ENCODE measurements at places on chromosomes 11 and 22.

DNA sequence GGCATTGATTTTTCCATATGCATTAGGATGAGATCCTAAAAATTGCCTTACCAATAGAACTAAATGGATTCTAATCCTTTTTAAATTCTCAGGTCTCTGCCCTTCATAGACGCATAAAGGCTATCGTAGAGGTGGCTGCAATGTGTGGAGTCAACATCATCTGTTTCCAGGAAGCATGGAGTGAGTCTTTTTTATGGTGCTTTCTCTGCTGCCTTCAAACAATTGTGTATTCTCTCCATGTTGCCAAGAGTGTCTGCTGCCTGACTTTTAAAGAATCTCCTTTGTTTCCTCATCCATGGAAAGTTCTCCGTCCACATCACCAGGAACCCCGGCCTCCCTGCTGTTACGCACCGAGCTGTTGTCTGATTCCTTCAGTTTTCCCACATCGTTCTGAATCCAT is 6.9 kb downstream of the UPB1 start:
- H3K27me3 ChIP-seq: no peaks in the 10 kb centered on the region
- no peak for DNase-seq
- no peak overlapping the region for H3K27ac ChIP-seq
- H3K4me3 ChIP-seq: no peak overlapping the region
- no peaks in the 10 kb centered on the region for H3K36me3 ChIP-seq

- no peaks in the 10 kb centered on the region for H3K27me3 ChIP-seq
- H3K36me3 ChIP-seq: no peaks in the 10 kb centered on the region
- no peak overlapping the region for H3K4me3 ChIP-seq
- DNase-seq: no peak
These were observed 234.2 kb downstream of the BLID start for GRCh38 chr11:121881806-121882205.

- peak overlapping the region; percentile 73 for H3K27ac ChIP-seq
- DNase-seq: no peak
- H3K4me1 ChIP-seq: no peaks in the 10 kb centered on the region
- no peaks in the 10 kb centered on the region for H3K27me3 ChIP-seq
- no peaks in the 10 kb centered on the region for H3K36me3 ChIP-seq
These were observed 2.6 kb downstream of the METTL15 start for GRCh38 chr11:28110821-28111200.

- no peak for DNase-seq
- no peak overlapping the region for H3K27ac ChIP-seq
- no peaks in the 10 kb centered on the region for H3K27me3 ChIP-seq
These were observed 118.3 kb downstream of the CD44 start for GRCh38 chr11:35257281-35257680.

DNA sequence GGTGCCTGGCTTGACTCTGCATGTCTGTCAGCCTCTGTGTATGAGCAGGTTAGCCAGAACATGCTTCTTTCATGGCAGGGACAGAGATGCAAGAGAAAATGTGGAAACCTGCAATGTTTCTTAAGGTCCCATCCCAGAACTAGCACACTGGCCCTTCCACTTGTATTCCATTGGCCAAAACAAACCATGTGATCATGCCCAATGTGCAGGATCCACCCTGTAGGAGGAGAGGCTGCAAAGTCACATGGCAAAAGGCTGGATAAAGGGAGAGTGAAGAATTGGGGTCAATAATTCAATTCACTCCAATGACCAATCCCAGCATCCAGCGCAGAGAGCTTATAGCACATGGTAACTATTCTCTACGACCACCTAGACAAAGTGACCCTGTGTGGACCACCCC is 405.5 kb downstream of the MIAT start:
- H3K27ac ChIP-seq: no peak overlapping the region
- no peak for DNase-seq
- H3K4me3 ChIP-seq: no peak overlapping the region
- no peaks in the 10 kb centered on the region for H3K27me3 ChIP-seq

DNA sequence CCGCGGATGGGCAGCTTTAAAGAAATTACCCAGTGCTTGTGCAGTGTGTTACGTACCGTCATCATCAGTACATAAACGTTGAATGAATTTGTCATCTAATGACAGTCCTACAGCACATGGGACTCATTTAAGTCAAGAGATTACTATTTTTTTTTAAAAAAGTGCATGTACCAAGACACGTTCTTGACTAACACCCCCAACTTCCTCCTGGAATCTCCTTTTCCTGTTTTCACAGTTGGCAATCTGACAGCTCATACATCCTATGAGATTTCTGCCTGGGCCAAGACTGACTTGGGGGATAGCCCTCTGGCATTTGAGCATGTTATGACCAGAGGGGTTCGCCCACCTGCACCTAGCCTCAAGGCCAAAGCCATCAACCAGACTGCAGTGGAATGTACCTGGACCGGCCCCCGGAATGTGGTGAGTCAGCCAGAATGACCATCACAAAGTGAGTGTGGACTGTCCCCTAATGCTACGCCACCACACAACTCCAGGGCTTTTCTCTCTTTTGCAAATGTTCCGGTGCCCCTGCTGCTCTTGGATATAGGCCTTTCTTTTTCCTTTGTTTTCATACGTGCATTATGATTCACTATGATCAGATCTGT is 162.0 kb upstream of the SORL1-AS1 start:
- H3K4me3 ChIP-seq: no peak overlapping the region
- no peak overlapping the region for H3K27ac ChIP-seq
- H3K27me3 ChIP-seq: no peaks in the 10 kb centered on the region
- DNase-seq: no peak
- peaks cover 7% of the 10 kb centered on the region for H3K36me3 ChIP-seq
- no peaks in the 10 kb centered on the region for H3K4me1 ChIP-seq

- H3K36me3 ChIP-seq: no peaks in the 10 kb centered on the region
- no peaks in the 10 kb centered on the region for H3K4me1 ChIP-seq
- H3K27ac ChIP-seq: no peak overlapping the region
- H3K4me3 ChIP-seq: no peak overlapping the region
- no peak for DNase-seq
These were observed 452.3 kb downstream of the KCNA4 start for GRCh38 chr11:29564486-29564885.

DNA sequence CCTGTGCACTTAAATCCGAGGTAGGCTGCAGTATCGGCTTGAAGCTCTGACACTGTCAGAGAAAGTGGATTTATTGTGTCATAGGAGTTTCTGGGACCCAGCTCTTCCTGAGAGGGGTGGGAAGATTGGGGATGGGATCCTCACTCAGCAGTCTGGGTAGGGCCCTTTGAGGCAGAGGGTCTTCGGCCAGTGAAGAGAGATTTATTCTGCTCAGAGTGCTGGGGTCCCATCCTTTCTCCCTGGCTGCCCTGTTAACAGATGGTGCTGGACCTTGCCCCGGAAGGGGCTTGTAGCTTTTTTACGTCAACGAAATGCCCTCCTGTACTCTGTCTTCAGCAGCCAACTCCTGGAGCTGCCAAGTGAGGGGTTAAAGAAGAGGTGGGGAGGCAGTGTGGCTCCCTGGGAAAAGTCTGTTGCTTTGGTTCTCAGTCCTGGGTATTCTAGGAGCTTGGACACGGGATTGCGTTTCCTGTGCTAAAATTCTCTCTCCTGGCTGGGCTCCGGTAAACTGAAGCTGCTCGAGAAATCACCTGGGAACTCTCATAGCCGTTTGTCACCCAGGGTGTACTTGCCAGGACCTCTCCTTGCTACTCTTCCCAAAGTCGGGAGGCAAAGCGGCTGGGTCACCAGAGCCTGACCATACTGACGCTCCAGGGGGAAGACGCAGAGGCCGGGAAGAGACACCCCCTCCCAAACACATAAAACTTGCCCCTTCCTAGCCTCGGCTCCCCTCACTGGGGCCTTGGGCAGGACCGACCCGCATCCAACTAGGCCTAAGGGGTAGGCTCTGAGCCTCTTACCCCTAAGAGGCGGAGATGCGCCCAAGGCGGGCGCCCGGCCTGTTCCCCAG is 806 bp upstream of the SMDT1 start:
- H3K27ac ChIP-seq: peak overlapping the region; percentile 98
- no peaks in the 10 kb centered on the region for H3K36me3 ChIP-seq
- H3K4me3 ChIP-seq: peak overlapping the region; percentile 49
- H3K4me1 ChIP-seq: no peaks in the 10 kb centered on the region

DNA sequence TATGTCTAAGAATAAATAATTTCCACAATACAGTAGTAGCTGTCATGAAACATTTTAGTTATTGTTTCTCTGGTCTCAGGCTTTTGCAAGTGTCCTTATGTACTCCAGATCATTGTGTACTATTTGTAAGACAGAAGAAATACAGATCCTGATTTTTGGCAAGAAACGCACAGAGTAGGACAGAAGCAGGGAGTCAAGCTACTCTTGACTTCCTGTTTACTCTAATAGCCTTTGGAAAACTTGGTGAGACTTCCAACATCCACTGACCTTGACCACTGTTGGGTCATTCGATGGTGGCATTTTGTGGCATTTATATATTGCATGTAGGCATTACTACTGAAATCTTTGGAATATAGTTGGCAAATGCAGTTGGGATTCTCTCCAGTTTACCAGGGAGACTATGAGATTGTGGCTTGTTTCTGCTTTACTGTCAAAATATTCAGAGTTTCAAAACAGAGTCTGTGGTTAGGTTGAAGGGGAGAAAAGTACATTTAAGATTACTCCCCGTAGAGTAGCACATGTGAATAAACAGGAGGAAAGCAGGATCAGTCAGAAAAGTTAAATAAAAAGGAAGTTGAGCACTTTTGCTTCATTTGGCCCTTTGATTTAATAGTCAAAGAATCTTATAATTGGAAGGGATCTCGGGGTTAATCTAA is 726.1 kb upstream of the CCDC90B start:
- no peak overlapping the region for H3K27ac ChIP-seq
- H3K4me3 ChIP-seq: no peak overlapping the region
- H3K36me3 ChIP-seq: no peaks in the 10 kb centered on the region

Measured in aorta (tissue), 5 donors.